GM23338 (cell line): ENCODE measurements at places on chromosomes 2 and 18. TPM values are rescaled to one million over a fixed set of nuclear protein-coding genes. Genes with fewer than 3 reads are reported as not detected.

DNA sequence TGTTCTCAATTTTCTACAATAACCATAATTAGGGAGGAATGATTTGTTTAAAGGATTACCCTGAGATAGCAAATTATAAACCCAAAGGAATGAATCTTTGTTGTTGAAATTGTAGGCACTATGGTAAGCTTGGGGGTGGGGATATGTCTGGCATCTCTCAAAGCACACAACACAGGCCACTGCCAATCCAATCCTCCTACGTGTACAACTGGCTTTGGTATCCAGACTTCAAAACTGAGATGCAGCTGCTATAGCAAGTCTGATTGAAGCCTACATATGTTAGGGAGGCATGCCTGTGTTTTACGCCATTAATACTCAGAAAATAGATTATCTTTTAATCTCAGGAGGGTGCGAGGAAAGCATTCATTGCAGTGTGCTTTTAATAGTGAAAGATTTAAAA, 5.9 kb upstream of the NCOA1 start:
- H3K4me1 ChIP-seq: peaks cover 12% of the 10 kb centered on the region
- no peak overlapping the region for H3K4me3 ChIP-seq
- no peak overlapping the region for H3K27ac ChIP-seq

GRCh38 chr2:24082787-24083566, 1.7 kb downstream of the TP53I3 start:
- DNase-seq: no peak
- peaks cover 12% of the 10 kb centered on the region for H3K36me3 ChIP-seq
- peak overlapping the region; percentile 57 for H3K4me3 ChIP-seq
- peak overlapping the region; percentile 96 for H3K27ac ChIP-seq
- no peaks in the 10 kb centered on the region for H3K27me3 ChIP-seq

Gene CDK15
- not detected in 2 replicates for total RNA-seq

DNA sequence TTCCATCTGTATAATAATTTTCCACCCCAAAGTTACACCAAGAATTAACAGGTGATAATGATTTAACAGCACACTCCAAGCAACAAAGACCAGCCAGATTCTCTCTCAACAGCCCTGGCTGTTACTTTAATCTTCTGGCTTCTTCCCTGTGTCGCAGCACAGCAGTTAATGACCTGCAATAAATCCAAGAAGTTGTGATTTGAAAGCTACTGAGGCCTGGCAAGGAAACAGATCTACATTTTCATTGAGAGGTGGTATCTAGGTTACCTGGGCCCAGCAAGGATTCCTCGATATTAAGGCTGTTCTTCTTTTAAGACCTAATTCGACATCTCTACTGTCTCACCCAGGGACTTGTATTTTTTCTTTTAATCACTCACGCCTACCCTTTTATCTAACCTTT, 433.8 kb downstream of the NBAS start:
- H3K27ac ChIP-seq: no peak overlapping the region
- no peaks in the 10 kb centered on the region for H3K4me1 ChIP-seq
- no peaks in the 10 kb centered on the region for H3K27me3 ChIP-seq

GRCh38 chr2:60527762-60528161, 25.7 kb downstream of the BCL11A start:
- H3K36me3 ChIP-seq: 0 out of 2 replicates have a peak, but pooled peaks cover 3% of the 10 kb centered on the region
- no peaks in the 10 kb centered on the region for H3K27me3 ChIP-seq
- no peak for DNase-seq
- H3K27ac ChIP-seq: no peak overlapping the region
- H3K4me1 ChIP-seq: peaks cover 88% of the 10 kb centered on the region

Gene CNTNAP5
- 0.08 and 0.49 TPM in 2 replicates for total RNA-seq

Gene AKAIN1
- not detected in 2 replicates for total RNA-seq

GRCh38 chr18:74892066-74892627, 294.5 kb downstream of the ZNF407 start:
- H3K4me1 ChIP-seq: no peaks in the 10 kb centered on the region

DNA sequence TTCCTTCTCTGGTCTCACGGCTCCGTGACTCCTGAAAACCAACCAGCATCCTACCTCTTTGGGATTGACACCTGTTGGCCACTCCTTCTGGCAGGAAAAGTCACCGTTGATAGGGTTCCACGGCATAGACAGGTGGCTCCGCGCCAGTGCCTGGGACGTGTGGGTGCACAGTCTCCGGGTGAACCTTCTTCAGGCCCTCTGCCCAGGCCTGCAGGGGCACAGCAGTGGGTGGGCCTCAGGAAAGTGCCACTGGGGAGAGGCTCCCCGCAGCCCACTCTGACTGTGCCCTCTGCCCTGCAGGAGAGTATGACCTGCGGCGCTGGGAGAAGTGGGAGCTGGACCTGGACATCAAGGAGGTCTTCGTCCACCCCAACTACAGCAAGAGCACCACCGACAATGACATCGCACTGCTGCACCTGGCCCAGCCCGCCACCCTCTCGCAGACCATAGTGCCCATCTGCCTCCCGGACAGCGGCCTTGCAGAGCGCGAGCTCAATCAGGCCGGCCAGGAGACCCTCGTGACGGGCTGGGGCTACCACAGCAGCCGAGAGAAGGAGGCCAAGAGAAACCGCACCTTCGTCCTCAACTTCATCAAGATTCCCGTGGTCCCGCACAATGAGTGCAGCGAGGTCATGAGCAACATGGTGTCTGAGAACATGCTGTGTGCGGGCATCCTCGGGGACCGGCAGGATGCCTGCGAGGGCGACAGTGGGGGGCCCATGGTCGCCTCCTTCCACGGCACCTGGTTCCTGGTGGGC, 10.0 kb downstream of the PROC start:
- no peak for DNase-seq
- peaks cover 12% of the 10 kb centered on the region; the same call in 1 of the 2 replicates for H3K4me1 ChIP-seq
- H3K4me3 ChIP-seq: no peak overlapping the region
- H3K36me3 ChIP-seq: no peaks in the 10 kb centered on the region
- H3K27ac ChIP-seq: no peak overlapping the region
- H3K27me3 ChIP-seq: peaks cover 16% of the 10 kb centered on the region

Gene TBC1D8
- 36.9 and 39.5 TPM in 2 replicates for total RNA-seq

DNA sequence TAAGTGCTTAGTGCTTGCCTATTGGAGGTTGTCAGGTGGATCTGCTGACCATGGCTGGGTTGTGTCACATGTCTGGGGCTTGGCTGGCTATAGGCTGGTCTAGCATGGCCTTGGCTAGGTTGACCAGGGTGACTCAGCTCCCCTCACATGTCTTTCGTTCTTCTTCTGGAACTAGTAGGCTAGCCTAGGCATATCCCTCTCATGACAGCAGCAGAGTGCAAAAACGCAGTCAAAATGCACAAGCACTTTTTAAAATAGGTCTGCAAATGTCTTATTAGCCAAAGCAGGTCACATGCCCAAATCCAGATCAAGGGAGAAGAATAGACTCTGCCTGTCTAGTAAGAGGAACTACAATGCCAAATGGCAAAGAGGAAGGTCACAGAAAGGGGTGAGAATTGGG, 179.7 kb upstream of the ACVR2A start:
- H3K4me1 ChIP-seq: no peaks in the 10 kb centered on the region
- H3K4me3 ChIP-seq: no peak overlapping the region
- H3K36me3 ChIP-seq: no peaks in the 10 kb centered on the region
- DNase-seq: no peak

GRCh38 chr2:148928395-148928794, 53.4 kb downstream of the KIF5C start:
- H3K4me3 ChIP-seq: no peak overlapping the region
- no peaks in the 10 kb centered on the region; the same call in 1 of the 2 replicates for H3K36me3 ChIP-seq
- peaks cover 34% of the 10 kb centered on the region for H3K4me1 ChIP-seq
- no peaks in the 10 kb centered on the region for H3K27me3 ChIP-seq
- no peak overlapping the region for H3K27ac ChIP-seq

Gene PPIL3
- total RNA-seq: 42.9 and 123 TPM in 2 replicates

Gene NTSR2
- total RNA-seq: 0.10 TPM in 1 of 2 replicates, not detected in the other

Gene UGT1A6
- total RNA-seq: not detected in 2 replicates

Gene CAPN13
- 0.19 and 0.94 TPM in 2 replicates for total RNA-seq

GRCh38 chr18:63603772-63604171, 16.6 kb downstream of the SERPINB13 start:
- H3K4me3 ChIP-seq: no peak overlapping the region
- DNase-seq: no peak
- H3K36me3 ChIP-seq: no peaks in the 10 kb centered on the region
- no peaks in the 10 kb centered on the region for H3K27me3 ChIP-seq

Gene KIF1A
- total RNA-seq: 183 and 214 TPM in 2 replicates

GRCh38 chr2:45588158-45588829, 22.8 kb downstream of the SRBD1 start:
- H3K4me3 ChIP-seq: no peak overlapping the region
- no peak for DNase-seq
- no peaks in the 10 kb centered on the region for H3K27me3 ChIP-seq
- H3K36me3 ChIP-seq: 0 out of 2 replicates have a peak, but pooled peaks cover 3% of the 10 kb centered on the region
- no peak overlapping the region for H3K27ac ChIP-seq

DNA sequence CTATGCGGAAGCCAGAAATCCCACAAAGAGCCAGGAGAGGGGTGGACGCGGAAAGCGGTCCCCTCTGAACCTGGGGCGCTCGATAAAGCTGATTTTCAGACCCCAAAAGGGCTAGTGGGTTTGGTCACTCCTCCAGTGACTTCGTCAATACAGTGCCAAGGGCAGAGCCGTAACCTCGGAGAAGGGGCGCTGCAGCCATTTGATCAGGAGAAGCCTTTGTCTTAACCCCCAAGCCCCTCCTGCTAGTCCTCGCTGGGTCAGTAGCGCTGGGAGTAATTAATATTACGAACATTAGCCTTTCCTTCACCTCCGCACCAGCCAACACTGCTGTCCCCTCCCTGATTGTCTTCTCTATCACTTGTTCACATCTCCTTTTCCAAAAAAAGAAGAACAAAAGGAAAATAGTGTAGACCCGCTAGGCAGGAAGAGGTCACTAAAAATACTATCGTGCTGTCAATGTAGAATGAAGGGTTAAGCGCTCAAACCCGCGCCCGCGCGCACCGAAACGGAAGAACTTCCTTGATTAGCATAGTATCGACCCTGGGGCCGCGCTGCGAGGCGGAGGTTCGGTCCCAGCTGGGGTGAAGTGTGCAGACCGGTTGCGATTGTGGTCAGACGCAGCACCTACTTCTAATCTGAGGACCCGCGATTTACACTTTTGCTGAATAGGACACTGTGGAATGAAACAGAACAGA, 63.2 kb upstream of the MAPRE2 start:
- H3K4me1 ChIP-seq: peaks cover 18% of the 10 kb centered on the region
- DNase-seq: peak; percentile 84
- H3K4me3 ChIP-seq: peak overlapping the region; percentile 94
- H3K36me3 ChIP-seq: no peaks in the 10 kb centered on the region

DNA sequence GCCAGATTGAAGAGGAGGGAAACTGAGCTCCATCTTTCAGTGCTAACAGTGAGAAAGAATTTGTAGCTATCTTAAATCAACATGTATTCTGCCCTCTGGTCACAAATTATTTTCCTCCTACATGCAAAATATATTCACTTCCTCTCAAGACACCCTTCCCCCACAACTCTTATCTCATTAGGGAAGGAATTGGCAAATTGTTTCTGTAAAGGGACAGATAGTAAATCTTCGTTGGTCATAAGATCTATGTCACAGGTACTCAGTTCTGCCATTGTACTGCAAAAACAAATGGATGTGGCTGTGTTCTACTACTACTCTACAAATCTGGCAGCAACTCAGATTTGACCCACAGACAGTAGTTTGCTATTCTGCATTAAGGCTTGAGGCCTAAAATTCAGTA, 53.0 kb upstream of the CYP20A1 start:
- no peak overlapping the region for H3K4me3 ChIP-seq
- DNase-seq: no peak
- no peaks in the 10 kb centered on the region for H3K27me3 ChIP-seq
- H3K27ac ChIP-seq: no peak overlapping the region
- H3K36me3 ChIP-seq: no peaks in the 10 kb centered on the region
- no peaks in the 10 kb centered on the region for H3K4me1 ChIP-seq

DNA sequence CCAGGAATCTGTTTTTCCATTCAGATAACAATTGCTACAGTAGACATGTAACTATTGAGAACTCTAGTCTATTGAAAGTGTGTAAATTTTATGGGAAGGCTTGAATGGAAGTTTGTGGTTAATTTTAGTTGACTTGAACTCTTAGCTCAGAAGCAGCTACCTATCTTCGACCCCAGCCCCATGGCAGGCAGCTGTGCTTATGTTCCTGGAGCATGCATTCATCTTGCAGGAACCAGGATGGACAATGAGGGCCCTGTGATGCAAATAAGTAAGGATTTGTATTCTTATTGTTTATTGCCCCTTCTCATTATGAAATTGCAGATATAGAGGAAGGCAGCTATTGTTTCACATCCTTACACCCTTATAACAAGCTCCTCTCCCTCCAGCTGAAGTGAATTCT, 1252.2 kb downstream of the DPP10 start:
- H3K4me1 ChIP-seq: no peaks in the 10 kb centered on the region
- H3K27ac ChIP-seq: no peak overlapping the region
- H3K36me3 ChIP-seq: no peaks in the 10 kb centered on the region
- H3K4me3 ChIP-seq: no peak overlapping the region
- no peak for DNase-seq
- no peaks in the 10 kb centered on the region for H3K27me3 ChIP-seq

- no peaks in the 10 kb centered on the region for H3K36me3 ChIP-seq
- no peak overlapping the region for H3K4me3 ChIP-seq
- DNase-seq: no peak
- H3K27ac ChIP-seq: 0 out of 2 replicates have a peak overlapping the region, but pooled peaks have one; percentile 10
- H3K4me1 ChIP-seq: 0 out of 2 replicates have a peak, but pooled peaks cover 4% of the 10 kb centered on the region
Measured at GRCh38 chr2:62844311-62845090, 139.0 kb downstream of the EHBP1 start.

DNA sequence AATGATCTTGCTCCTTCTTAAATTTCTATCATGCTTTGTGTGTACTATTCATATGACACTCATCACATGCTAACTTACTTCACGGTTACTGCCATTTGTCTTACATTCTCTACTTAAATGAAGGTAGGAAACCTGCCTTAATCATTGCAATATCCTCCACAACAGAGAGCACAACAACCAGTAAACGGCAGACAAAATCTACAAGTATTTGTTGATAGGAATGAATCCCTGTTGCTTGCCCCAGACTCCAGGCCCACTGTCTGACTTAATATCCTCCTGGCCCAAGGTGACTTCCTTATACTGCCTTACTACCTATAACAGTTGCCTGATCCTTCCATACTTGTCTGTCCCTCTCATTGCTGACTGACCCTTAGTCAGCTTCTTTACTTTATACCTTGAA, 3.5 kb downstream of the PPP3R1 start:
- 0 out of 2 replicates have a peak overlapping the region, but pooled peaks have one; percentile 3 for H3K4me3 ChIP-seq
- H3K36me3 ChIP-seq: no peaks in the 10 kb centered on the region
- H3K4me1 ChIP-seq: peaks cover 34% of the 10 kb centered on the region
- no peak for DNase-seq
- H3K27ac ChIP-seq: no peak overlapping the region

GRCh38 chr2:104378853-104379374, 475.0 kb upstream of the POU3F3 start:
- peak overlapping the region; percentile 44 for H3K4me3 ChIP-seq
- no peaks in the 10 kb centered on the region for H3K36me3 ChIP-seq
- H3K4me1 ChIP-seq: peaks cover 4% of the 10 kb centered on the region; the same call in 1 of the 2 replicates
- H3K27me3 ChIP-seq: no peaks in the 10 kb centered on the region
- DNase-seq: peak; percentile 75

DNA sequence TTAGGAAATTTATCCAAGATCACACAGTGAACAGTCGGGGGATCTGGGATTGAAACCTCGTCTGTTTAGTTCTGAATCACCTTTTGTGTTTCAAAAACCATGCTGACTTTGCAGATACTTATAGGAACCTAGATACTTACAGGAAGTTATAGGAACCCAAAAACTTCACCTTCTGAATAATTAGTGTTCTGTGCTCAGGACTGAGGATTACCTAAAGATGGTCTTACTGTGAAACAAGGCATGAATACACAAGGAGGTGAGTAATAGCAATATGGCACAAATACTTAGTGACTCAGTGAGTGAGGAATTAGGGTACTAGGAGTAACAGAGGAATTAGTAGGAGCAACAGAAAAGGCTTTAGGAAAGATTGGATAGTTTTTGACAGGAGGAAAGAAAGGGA, 145.5 kb downstream of the LRATD1 start:
- H3K36me3 ChIP-seq: 0 out of 2 replicates have a peak, but pooled peaks cover 3% of the 10 kb centered on the region
- no peaks in the 10 kb centered on the region for H3K4me1 ChIP-seq
- no peaks in the 10 kb centered on the region for H3K27me3 ChIP-seq
- no peak for DNase-seq
- H3K4me3 ChIP-seq: no peak overlapping the region
- H3K27ac ChIP-seq: no peak overlapping the region
